Activated naive CD8-positive, alpha-beta T cell treated with anti-CD3 and anti-CD28 coated beads for 36 hours (primary cell): ENCODE measurements at places on chromosomes 5 and 9.
A peak's percentile ranks its signal among the peaks of the same experiment; 100 is the strongest.

- H3K27ac ChIP-seq = no peak overlapping the region
- peaks cover 1% of the 10 kb centered on the region for H3K36me3 ChIP-seq
- no peaks in the 10 kb centered on the region for H3K27me3 ChIP-seq
- DNase-seq = no peak
- H3K4me1 ChIP-seq = no peaks in the 10 kb centered on the region
These were observed 216.8 kb upstream of the PIK3R1 start for GRCh38 chr5:67998709-67999261.

DNA sequence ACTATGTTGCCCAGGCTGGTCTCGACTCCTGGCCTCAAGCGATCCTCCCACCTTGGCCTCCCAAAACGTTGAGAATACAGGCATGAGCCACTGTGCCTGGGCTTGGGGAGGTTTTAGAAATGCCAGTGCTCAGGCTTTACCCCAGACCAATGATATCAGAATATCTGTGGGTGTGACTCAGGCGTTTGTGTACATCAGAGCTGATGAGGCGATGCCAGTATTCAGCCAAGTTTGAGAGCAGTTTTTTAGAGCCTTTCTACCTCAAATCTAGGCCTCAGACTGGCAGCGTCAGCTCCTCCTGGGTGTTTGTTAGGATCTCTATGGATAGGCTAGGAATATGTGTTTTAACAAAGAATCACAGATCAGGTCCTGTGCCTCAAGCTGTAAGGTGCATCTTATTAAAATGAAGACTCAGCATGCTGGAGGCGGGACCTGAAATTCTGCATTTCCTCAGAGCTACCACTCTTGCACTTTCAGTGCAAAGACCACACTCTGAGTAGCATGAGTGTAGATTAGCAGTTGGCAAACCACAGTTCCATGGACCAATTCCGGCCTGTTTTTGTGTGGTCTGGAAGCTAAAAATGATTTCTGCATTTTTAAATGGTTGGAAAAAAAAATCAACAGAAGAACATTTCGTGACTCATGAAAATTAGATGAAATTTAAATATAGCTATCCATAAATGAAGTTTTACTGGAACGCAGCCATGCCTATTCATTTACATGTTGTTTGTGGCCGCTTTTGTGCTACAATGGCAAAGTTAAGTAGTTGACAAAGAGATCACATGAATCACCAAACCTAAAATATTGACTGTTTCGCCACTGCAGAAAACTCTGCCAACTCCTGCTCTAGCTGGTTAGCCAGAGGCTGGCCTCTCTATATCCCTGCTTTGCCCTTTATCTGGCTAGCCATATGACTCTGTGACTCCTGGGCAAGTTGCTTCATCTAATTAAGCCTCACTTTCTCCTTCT is 92.2 kb downstream of the KLF4 start:
- no peak overlapping the region for H3K27ac ChIP-seq
- no peak overlapping the region for H3K4me3 ChIP-seq
- no peaks in the 10 kb centered on the region for H3K36me3 ChIP-seq

GRCh38 chr5:133412661-133413060 is 199.7 kb downstream of the FSTL4 start:
- DNase-seq = no peak
- no peaks in the 10 kb centered on the region for H3K36me3 ChIP-seq
- H3K4me3 ChIP-seq = no peak overlapping the region
- H3K27me3 ChIP-seq = peaks cover 34% of the 10 kb centered on the region

DNA sequence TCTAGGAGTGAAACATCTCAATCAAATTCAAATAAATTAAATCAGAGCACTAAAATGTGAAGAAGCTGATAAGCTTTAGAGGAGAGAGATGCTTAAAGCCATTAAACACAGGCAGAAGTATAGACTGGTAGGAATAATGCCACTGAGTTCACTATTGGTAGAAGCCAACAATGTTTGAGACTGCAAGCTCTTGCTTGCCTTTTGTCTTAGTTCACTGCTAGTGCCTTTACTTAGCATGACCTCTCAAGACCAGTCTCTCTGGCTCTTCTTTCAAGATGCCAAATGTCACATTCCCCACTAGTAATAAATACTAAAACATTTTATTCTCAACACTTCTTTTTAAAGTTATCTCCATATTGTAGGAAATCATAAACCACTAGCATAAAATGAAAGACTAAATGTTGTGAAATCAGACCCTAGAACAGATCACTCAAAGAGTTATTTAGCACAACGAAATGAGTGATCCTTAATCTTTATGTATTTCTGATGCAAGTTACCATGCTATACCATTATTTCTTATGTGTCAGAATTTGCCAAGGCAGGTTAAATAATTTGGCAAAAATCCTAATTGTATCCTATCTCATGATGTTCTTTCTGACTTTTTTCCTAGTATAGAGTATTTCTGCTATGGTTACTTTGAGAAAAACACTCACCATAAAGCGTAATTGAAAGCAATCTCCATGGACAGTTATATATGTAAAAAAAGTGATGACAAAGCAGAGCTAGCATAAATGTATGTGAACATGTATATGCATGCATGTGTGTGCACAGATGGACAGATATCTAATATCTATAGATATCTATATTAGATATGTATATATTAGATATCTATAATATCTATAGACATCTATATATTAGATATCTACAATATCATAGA is 57.5 kb downstream of the PJA2 start:
- H3K36me3 ChIP-seq = peaks cover 8% of the 10 kb centered on the region
- H3K27ac ChIP-seq = no peak overlapping the region
- no peak overlapping the region for H3K4me3 ChIP-seq
- H3K4me1 ChIP-seq = peaks cover 22% of the 10 kb centered on the region
- no peaks in the 10 kb centered on the region for H3K27me3 ChIP-seq

- H3K4me1 ChIP-seq = no peaks in the 10 kb centered on the region
- no peaks in the 10 kb centered on the region for H3K36me3 ChIP-seq
- peaks cover 12% of the 10 kb centered on the region for H3K27me3 ChIP-seq
- no peak for DNase-seq
These were observed 424.5 kb downstream of the DMAC1 start for GRCh38 chr9:7375013-7375511.

- no peaks in the 10 kb centered on the region for H3K27me3 ChIP-seq
- peak; percentile 20 for DNase-seq
- H3K4me1 ChIP-seq = peaks cover 17% of the 10 kb centered on the region
- peak overlapping the region; percentile 30 for H3K27ac ChIP-seq
- peak overlapping the region; percentile 8 for H3K4me3 ChIP-seq
These were observed 51.3 kb downstream of the ARHGEF37 start for GRCh38 chr5:149632311-149633251.
